ENCODE measurements at places on chromosomes 5 and 9.
A peak's percentile ranks its signal among the peaks of the same experiment; 100 is the strongest.

DNA sequence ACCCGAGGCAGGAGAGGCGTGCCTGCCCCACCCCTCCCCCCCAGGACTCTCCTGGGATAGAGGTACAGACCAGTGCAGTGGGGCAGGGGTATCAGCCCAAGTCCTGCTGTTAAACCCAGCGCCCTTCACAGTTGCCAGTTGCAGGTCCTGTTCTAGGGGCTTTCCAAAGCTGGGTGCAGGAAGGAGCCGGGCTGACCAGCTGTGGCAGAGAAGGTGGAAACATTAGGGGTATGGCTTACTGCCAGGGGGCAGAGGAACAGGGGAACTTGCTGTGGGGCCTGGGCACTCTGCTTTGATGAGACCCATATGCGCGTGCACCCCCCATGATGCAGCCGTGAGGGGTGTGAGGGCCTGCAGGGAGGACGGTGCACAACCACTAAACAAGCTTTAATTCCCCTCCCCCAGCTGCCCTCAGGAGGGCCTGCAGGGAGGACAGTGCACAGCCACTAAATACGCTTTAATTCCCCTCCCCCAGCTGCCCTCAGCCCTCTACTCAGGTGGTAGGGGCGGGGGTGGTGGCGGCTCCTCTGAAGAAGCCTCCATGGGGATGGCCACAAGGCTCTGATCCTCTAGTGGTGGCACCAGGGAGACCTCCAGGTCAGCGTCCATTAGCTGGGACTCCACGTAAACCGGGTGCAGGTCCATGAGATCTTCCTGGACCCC, 766 bp upstream of the LRRC26 start:
- DNase-seq: no peak

GRCh38 chr5:98292496-98292895, 481.0 kb upstream of the RGMB start:
- DNase-seq: no peak

GRCh38 chr5:150399524-150400211, 13.0 kb downstream of the CD74 start:
- DNase-seq: no peak

DNA sequence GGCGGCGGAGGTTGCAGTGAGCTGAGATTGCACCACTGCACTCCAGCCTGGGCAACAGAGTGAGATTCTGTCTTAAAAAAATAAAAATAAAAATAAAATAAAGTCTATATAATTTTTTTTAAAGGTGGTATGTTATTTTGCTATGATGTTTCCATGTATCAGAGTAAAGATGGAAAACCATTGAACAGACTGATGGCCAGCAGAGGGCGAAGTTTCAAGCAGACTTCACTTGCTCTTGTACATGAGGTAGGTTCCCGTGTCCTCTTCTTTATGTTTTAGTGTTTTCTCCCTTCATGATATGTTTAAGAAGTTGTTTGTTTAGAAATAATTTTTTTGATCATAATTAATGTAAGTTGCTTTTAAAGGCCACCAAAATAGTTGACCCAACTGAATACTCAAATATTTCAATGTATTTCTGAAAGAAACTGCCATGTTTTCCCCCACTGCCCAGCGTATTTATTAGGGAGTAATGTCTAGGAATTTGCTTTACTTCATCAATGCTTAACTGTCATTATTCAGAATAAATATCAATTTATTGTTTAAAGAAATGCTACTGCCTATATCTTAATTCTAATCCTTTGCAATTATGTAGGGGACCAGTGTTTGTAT, 146.4 kb downstream of the HACD4 start:
- DNase-seq: no peak

DNA sequence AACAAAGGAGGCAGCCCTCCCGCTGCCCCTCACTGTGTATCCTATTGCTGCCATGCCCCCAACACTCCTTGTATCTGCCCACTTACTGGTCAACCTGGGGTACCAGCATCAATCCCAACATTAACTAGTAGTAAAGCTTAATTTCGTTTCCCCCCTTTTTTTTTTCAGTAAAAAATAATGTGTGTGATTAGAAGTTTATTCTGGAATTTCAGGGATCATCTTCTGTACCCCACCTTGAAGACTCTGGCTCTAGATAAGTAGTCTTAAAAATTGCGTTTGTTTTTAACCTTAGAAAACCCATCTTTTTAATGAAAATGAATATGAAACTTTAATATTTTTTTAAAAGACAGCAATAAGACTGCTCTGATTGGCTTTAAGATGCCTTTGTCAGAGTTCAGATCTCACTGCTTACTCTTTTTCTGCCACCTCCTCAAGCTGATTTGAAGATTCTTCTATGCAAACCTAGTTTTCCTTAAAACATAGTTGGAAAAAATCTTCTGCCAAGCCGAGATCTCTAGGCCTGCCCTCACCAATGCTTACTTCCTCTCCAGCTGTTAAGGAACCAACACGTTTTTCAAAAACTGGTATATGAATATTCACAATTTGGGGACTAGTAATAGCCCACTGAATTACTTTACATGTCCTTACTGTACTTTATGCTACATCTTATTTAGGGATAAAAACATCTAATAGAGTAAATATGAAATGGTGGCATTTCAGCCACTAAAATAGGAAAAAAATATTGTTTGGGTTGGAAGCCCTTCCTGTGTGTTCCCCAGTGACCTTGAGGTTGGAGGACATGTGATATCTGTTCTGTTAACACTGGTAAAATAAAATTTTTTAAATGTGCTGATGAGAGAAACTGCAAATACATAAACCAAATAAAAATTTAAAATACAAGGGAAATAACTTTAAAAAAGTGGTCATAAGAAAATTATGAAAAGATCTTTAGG, 4.0 kb upstream of the RHOBTB3 start:
- no peak for DNase-seq

DNA sequence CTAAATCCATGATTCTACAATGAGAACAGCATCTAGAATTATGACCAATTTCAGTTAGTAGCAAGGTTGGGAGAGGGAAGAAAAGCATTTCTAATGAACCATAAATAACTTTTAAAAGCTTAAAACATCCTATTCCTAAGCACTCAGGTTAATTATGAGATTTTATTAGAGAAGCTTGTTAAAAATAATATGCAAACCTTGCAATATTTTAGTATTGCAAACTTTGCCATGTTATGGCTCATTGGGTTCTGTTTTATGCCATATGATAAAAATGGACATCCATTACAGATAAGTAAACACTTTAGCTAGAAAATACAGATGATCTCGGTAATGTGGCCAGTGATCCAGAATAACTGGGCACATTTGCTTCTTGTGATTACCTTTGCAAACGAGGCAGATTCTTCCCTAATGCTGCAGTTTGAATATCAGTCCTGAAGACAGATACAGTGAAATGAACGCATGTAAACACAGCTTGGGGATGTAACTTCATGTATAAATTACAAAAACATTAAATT, 447.0 kb downstream of the PLK2 start:
- no peak for DNase-seq

- no peak for DNase-seq
Measured at GRCh38 chr9:70411121-70411929, 3.1 kb downstream of the KLF9 start.

- DNase-seq: no peak
Measured at GRCh38 chr5:156043351-156043750, 283.6 kb upstream of the SGCD start.

GRCh38 chr9:125683486-125683885, 23.5 kb downstream of the MAPKAP1 start:
- no peak for DNase-seq

- peak; percentile 66 for DNase-seq
Measured at GRCh38 chr9:131277910-131278701, 1.8 kb upstream of the FAM78A start.

- no peak for DNase-seq
Measured at GRCh38 chr5:101520417-101520816, 617.3 kb upstream of the ST8SIA4 start.

DNA sequence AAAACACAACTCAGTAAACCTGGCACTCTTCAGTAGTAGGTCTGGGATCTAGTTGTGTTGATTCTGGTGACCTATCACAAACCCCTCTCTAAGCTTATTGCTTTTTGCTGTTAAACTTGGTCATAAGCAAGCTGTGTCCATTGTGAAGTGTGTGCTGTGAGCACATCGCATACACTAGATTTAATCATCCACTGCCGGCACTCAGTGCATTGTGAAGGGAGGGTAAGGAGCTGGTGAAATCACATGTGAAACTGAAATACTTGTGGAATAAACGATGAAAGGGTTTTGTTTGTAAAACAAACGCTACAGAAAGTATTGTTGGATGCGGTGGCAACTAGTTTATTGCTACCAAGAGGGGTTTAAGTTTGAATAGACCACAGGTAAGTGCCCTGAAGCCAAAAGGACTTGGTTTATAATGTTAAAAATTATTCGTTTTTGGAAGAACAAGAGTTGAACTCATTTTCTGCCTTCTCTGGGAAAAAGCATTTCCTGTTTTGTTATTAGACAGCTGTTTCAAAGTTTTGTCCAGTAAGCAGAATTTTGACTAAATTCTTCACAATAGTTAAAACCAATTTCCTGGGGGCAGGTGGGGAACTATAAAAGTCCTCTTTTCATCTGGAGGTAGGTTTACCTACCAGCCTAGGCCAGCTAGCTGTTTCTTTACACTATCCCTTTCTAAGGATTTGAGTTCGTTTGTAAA, 24.6 kb downstream of the TJP2 start:
- DNase-seq: no peak

DNA sequence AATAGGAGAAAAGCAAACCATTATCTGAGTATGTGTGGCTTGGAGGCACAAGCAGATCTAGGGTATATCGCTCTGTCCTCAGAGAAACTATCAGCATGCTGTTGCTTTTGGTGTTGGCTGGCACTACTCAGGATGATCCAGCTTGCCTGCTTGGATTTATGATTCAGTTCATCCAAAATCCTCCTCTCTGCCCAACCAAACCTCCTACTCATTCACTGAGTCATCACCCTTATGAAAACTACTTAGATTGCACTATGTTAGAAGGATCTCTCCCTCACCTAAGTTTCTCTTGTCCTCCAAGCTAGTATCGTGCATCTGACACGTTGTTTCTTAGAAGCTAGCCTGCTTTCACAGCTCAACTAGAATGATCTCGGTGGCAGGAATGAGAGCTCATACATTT, 14.2 kb upstream of the ZBED3 start:
- DNase-seq: no peak

- DNase-seq: no peak
Measured at GRCh38 chr9:104843644-104844240, 79.8 kb downstream of the NIPSNAP3B start.

DNA sequence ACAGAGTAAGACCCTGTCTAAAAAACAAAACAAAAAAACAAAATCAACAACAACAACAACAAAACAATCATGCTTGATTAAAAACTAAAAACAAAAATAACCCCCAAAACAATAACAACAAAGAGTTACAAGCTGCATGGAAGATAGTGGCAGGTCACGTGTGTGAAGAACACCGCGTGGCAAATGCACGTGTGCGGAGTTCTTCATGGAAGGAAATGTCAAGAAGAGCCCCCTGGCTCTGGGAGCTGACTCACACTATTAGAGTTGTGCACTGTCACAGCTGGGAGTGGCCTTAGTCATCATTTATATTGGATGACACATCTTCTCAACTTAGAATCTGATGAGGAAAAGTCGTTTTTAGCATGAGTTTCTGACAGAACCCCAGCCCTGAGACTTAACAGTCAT, 110.5 kb downstream of the JMY start:
- DNase-seq: no peak

GRCh38 chr5:52743970-52744369, 43.7 kb upstream of the ITGA1 start:
- DNase-seq: no peak

GRCh38 chr9:111798786-111799185, 4.0 kb upstream of the SHOC1 start:
- DNase-seq: no peak

DNA sequence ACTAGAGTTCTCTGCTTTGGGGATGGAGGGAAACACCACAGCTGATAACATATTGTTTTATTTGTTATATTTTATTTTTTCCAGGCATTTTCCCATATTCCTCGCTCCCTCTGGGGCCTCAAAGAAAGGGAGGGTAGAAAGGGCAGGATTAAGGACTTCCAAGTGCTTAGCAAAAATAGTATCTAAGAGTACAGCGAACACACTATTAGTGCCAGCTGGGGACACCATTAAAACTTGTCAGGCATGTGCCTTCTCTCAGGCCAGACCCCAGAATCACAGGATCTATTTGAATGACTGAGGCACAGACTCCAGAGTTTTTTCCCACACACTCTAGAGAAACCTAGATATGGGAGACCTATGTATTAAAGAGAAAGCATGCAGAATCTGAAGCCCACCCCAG, 451.0 kb upstream of the TRPC7 start:
- DNase-seq: no peak

DNA sequence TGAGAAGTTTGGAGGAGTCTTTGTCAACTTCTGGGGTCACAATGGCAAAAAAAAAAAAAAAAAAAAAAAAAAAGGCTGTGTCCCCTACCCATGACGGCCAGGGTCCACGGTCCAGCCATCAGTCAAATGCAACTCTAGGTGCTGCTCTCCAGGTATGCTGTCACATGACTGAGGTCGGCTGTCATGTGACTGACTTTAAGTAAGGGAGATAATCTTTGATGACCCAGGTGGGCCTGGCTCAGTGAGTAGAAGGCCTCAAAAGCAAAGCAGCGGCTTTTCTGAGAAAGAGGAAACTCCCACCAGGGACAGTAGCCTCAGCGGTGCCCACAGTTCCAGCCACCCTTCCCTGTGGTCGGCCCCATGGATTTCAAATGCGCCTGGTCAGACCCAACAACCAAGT, 117.7 kb downstream of the ROR2 start:
- no peak for DNase-seq

DNA sequence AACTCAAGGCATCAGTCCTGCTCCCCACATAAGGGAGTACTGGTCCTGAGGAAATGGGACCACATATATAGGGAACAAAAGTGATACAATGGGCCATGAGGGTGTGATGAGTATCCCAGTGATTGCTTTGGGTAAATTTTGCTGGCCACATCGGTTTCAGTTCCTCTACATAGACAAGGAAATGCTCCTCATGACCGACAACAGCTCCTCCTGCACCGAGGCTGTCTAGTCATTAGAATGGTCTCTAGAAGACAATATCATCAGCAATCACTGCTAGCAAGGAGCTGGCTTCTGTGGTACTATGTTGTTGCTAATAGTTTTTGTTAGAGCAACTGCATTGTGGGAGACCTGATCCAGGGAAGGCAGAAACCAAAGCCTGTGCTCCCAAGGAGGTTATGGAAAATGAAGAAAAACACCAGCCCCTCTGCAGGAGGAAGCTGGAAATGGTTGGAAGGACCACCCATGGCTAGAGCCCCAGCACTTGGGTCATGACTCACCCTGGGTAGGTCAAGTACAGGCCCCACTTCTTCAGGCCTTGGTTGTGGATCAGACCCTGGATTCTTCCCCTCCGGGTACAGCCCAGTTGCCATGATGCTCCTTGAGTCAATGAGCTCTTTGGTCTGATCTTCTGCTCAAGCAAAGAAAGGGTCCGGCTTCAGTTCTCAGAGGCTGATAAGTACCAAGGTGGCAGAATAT, 3.4 kb upstream of the CTSL start:
- no peak for DNase-seq

DNA sequence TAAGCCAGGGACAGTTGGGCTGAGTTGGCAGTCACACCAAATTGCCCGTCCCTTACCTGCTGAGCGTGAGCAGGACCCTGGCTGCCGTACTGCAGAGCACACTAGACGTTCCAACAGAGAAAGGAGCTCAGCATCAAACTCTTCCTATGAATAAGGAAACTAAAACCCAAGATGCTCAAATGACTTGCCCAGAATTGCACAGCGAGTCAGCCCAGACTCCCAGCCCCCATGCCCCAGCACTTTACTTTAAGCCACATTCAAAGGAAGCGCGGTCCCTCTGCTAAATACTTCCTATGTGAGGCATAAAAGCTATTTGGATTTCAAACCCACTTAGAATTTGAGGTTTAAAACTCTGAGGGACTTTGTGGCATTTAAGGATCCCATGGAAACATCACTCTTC, 23.9 kb downstream of the PAX5 start:
- no peak for DNase-seq
